ENCODE measurements at places on chromosomes 12 and 14. TPM values are rescaled to one million over a fixed set of nuclear protein-coding genes. Genes with fewer than 3 reads are reported as not detected.

DNA sequence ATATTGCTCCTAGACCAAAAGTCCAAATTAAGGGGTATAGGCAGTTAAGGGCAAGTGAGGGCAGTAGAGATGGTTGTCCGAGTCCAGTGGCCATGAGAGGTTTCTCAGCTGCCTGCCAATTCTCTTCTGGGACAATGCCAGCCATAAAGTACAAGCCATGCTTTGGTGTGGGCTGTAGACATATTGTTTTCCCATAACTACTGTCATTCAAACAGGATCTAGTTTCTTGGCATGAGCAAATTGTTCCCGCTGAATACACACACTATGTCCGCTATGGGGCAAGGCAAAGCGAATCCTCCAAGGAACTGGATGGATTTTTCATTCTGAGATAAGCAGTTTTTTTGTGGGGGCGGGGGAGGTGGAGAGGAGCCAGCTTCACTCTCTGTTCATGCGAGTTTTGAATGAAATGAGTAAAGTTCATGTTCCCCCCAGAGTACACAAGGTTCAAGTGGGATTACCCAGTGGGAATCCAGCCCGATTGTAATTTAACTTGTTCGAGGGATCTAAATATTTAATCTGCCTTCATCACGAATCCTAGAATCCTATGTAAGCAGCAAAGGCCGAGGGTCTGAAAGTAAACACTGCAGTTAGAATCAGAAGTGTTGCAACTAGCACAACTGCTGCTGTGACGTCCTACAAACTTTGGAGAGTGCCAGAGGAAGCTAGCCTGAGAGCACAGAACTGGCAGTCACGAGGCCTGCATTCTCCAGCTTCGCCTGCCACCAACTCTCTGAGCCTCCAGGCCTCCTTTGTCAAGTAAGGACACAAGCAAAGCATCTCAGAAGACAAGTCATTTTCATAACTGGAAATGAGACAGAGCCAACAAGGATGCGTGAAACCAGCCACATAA lies 137.0 kb downstream of the CRADD start:
- DNase-seq = peak; percentile 91

GRCh38 chr14:54597795-54598443 lies 31.0 kb downstream of the SAMD4A start:
- DNase-seq = peak; percentile 68

DNA sequence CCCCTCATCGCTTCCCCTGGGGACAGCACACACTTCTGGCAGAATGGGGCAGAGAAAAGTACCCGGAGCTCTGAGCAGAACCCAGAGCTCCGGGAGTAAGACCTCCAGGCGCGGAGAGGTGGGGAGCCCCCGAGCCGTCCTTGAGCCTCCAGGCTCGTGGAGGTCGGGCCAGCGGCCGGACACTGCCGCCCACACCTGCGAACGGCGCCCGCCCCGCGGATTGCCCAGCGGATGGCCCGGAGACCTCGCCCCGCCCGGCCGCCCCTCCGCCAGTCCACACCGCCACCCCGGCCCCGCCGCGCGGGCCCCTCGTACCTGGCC lies 344 bp downstream of the SPTLC2 start:
- DNase-seq = peak; percentile 48

HOXC6 gene
- 4.9 TPM for total RNA-seq

GRCh38 chr14:101721951-101722661 lies 39.4 kb upstream of the PPP2R5C start:
- peak; percentile 75 for DNase-seq

- DNase-seq = no peak
These were observed 73.2 kb upstream of the VRK1 start for GRCh38 chr14:96723946-96724345.

HOXC9 gene
- total RNA-seq = 2.5 TPM

MTA1 gene
- total RNA-seq = 37.0 TPM

DNA sequence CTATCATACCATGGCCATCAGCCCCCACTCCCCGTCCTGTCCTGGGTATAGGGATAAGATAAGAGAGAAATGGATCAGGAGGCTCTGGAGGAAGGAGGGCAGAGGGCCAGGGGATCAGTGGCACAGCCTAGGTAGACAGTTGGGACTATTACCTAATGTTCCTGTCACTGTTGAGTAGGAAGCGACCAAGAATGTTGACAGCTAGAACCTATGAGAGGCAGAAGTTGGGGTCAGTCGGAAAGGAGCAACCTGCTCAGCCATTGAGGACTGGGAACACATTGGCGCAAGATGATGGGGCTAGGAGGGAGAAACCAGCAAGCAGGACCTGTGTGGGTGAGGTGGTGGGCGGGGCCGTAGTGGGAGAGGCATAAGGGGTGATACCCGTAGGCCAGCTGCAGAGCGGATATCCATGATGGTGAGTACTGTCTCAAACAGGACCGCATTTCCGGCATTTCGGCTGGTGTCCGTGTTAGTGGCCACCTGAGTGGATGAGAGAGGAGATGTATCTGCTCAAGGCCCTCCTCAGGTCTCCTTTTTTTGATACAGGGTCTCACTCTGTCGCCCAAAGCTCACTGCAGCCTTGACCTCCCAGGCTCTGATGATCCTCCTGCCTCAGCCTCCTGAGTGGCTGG lies 3.3 kb downstream of the AP1G2 start:
- no peak for DNase-seq

LALBA gene
- not detected for total RNA-seq

ASB8 gene
- total RNA-seq = 27.3 TPM

DNA sequence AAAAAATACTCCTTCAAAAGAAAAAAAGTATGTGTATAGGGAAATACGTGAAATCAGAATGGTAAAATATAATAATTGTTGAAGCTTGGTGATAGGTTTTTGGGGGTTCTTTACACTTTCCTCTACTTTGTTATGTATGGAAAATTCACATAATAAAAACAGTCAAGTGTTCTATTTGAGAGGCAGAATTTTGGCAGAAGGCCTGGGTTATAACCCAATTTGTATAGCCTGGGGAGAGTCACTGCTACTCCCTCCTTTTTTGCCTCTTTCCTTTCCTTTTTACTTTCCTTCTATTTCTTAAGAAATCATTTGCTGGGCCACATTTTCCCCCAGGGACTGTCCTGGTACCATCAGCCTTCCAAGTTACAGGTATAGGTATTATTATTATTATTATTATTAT lies 105.7 kb downstream of the CRADD start:
- peak; percentile 17 for DNase-seq

DNA sequence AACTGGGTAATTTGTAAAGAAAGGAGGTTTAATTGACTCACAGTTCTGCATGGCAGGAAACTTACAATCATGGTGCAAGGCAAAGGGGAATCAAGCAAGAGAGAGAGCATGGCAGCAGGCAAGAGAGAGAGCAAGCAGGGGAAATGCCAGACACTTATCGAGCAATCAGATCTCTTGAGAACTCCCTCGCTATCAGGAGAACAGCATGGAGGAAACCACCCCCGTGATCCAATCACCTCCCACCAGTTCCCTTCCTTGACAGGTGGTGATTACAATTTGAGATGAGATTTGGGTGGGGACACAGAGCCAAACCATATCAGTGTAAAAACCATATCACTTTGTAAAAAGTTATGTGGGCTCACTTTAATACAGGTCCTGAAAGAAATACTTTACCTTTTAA lies 56.4 kb upstream of the NEDD1 start:
- no peak for DNase-seq

DNA sequence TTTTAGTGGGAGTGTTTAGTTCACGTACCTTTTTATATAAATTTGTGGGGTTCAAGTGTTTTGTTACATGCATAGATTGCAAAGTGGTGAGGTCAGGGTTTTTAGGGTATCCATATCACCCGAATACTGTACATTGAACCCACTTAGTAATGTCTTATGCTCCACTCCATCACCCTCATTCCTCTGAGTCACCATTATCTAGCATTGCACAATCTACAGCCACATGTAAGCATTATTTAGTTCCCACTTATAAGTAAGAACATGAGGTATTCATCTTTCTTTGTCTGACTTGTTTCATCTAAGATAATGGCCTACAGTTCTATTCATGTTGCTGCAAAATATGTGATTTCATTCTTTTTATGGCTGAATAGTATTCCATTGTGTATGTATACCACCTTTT lies 583.7 kb upstream of the LRFN5 start:
- DNase-seq = no peak

RERG gene
- not detected for total RNA-seq

- DNase-seq = peak; percentile 18
These were observed 26.2 kb upstream of the LRRK2 start for GRCh38 chr12:40198601-40199000.
